Endothelial cell (in vitro differentiated cells): ENCODE measurements at places on chromosomes 6 and 20.

DNA sequence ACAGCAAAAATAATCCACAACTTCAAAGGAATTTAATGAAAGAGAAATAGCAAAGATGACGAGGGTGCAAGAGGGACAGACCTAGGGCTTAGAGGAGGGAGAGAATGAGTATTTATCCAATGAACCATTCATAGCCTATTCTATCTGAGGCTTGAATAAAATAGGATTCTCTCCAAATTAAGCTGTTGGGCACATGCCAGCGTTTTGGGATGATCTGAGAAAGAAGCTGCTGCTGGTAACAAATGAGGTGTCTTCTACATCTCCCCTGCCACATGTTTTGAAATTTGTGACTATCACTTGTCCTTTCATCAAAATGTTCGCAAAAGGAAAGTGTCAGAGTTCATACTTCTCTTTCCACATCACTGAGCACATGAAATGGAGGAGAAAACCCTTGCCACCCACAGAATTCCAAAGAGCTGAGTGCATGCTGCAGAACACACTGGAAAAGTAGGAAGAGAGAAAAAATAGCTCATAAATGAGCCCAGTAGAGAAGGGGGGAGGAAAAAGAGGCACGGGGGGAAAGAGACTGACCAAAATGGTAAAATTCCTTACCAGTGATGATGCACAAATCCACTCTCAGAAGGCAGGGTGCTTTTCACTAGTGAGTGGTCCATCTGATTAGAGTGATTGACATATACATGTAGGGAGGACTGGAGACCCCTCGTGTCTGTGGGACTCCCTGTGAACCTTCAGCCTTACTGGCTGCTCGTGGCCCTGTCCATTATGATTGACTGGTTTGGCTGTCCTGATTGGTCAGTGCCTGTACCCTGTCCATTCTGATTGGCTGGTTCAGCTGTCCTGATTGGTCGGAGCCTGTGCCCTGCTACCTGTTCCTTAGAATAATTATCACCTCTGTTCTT is 180.5 kb downstream of the OGFRL1 start:
- no peak for DNase-seq

- DNase-seq = no peak
Observed at GRCh38 chr6:170345662-170346061, 39.1 kb downstream of the FAM120B start.

DNA sequence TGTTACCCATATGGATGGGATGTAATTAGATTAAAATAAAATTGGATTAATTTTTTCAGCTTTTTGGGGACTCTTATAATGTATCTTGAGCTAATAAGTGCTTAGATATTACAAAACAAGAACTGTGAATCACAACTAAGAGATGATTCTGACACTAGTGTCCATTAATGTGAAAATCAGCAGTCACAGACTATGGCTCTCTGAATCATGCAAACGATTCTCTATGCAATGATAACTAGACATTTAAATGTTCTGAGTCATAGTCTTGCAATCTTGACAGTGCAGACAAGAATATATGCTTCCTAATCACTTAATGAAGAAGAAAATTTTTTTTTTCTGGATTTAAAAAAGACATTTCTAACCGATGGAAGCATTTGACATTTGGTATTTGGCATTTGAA is 82.2 kb upstream of the OPRM1 start:
- DNase-seq = no peak

- DNase-seq = no peak
Observed at GRCh38 chr20:58538752-58539151, 23.6 kb upstream of the APCDD1L start.

DNA sequence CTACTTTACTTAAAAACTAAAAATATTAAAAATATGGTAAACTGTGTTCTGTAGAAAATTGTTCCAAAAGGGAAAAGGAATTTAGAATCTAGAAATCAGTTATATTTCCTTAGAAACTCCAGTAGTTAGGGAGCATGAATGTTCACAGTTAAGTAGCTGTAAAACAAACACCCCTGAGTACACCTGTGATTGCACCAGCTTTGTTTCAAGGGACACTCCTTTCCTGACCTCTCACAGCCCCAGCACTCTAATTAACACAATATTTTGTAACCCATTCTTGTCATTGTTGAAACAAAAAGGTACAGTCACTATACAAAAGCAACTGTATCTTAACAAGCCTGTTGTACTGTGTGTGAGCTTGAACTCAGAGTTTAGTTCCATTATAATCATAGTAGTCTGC is 72.3 kb downstream of the NCOA7 start:
- no peak for DNase-seq

- no peak for DNase-seq
Observed at GRCh38 chr6:167898673-167899311, 72.1 kb downstream of the AFDN start.

DNA sequence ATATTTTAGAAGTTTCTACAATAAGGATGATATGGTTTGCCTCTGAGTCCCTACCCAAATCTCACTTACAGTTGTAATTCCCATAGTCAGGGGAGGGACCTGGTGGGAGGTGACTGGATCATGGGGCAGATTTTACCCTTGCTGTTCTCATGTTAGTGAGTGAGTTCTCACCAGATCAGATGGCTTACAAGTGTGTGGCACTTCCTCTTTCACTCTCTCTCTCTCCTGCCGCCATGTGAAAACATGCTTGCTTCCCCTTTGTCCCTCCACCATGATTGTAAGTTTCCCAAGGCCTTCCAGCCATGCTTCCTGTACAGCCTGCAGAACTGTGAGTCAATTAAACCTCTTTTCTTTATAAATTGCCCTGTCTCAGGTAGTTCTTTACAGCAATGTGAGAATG is 527.5 kb upstream of the ID4 start:
- DNase-seq = no peak

GRCh38 chr6:9437836-9438235 is 977.0 kb downstream of the TFAP2A start:
- DNase-seq = no peak

GRCh38 chr6:38262609-38263008 is 377.1 kb downstream of the BTBD9 start:
- no peak for DNase-seq

DNA sequence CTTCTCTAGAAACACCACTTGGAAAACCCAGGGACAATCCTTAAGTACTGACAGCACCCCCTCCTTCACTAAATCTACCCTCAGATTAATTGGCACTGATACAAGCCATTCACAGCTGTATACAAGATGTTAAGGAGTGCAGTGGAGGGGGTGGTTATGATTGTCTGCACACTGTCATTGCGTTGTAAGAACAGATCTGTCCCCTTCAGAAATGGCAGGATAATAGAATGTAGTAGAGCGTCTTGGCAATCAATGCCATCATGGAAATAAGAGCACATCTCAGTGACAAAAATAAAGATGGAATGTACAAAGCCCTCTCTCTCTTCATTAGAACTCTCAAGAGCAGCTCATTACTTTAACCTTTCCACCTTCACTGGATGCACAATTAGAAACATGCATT is 324.9 kb upstream of the TBX18 start:
- DNase-seq = no peak

DNA sequence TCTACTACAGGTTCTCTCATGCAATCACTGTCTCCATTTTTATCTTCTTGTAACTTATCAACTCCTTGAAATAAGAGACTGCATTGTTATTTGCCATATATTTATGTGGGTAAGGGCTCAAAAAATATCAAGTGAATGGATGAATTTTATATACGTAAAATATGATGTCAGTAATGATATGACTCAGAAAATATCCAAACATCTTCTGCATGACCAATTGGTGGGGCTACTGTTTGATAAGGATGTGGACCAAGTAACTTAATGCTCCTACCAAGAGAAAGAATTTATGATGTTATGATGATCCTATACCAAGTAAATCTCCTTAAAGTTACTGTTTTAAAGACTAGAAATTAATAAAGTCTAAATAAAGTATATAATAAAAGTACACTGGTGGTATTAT is 103.7 kb downstream of the OGFRL1 start:
- DNase-seq = no peak

DNA sequence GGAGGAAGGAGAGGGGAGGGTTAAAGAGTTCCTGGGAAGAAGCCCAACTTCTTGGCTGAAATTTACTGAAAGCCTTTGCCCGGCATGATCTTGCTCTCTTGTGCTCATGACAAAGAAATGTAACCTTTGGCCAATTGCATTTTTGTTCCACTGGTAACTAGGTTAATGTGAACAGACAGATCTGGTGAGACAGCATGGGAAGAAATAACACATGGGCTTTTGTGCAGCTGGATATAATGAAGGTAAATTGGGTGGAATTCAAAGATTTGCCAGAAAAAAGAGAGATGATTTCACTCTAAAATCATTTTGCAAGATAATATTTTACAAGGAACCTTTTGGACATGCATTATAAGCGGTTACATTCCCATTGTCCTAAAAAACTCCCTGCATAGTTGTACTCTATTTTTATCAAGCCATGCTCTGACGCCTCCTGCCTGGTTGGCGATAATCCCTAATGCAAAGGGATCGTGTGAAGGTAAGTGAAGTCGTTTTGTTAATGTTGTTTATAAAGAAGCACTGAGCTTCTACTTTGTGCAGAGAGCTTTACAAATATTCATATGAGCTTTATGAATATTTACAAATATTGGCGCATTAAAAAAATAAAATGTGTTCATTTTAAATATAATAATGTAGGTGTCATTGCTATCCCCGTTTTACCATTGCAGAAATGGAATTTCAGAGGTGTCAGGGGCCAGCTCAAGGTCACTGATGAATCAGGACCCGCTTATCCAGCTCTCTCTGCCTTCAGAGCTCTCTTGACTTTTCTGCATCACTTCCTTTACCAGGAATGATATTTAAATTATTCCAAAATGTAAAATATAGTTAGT is 161.3 kb upstream of the AGPAT4 start:
- no peak for DNase-seq

DNA sequence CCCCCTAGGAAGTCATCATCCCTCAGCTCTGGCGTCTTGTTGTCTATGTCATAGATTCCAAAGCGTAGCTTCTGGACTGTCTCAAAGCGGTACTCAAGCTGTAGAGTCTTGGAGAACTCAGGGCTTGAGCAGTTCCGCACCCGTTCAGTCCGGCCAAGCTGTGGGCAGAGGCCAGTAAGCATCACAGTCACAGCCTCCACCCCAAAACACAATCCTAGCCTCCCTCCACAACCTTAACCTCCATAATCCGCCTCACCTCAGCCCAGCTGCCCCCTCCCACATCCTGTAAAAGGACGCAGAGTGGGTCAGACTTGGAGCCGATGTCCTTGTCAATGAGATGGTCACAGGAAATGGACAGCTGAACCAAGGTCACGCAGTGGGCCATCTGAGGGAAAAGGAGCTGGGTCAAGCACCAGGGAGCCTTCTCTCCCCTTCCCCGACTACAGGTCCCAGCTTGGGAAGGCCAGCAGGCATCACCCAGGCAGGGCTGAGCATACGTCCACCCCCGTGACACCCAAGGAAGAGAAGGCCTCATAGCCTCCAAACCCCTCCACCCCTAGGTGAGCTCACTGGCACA is 17.0 kb downstream of the SPAG4 start:
- no peak for DNase-seq

DNA sequence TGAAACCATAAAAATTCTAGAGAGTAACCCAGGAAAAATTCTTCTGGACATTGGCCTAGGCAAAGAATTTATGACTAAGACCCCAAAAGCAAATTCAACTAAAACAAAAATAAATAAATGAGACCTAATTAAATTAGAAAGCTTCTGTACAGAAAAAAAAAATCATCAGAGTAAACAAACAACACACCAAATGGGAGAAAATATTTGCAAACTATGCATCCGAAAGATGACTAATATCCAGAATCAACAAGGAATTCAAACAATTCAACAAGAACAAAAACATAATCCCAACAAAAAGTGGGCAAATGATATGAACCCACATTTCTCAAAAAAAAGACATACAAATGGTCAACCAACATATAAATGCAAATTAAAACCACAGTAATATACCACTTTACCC is 242.6 kb upstream of the CDYL start:
- DNase-seq = no peak

- no peak for DNase-seq
Observed at GRCh38 chr20:37759761-37760209, 66.0 kb downstream of the CTNNBL1 start.

- DNase-seq = no peak
Observed at GRCh38 chr6:131510094-131510493, 62.9 kb upstream of the ARG1 start.

DNA sequence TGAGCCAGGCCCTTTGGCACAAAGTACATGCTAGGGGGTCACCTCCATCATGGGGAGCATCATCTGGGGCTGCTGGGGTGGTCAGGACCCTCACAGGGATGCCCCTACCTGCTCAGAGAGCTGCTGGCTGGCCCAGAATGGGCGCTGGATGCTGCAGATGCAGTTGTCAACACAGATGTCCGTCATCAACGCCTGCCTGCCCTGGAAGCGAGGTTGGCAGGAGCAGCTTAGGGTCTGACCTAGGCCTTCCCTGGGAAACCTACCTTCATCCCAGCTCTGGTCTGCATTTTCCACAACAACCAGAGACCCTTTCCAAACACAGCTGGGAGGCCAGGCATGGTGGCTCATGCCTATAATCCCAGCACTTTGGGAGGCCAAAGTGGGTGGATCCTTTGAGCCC is 88.0 kb downstream of the EDN3 start:
- DNase-seq = no peak

DNA sequence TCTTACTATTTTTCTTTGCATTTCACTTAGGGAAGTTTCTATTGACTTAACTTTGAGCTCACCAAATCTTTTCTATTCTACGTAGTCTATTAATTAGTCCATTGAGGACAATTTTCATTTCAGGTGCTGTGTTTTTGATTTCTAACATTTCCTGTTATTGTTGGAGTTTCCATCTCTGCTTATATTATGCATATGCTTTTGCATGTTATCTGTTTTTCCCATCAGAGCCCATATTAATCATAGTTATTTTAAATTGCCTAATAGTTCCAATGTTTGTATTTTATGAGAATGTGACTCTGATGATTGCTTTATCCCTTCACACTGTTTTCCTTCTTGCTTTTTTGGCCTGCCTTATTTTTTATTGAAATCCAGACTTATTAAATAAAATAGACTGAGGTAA is 414.5 kb upstream of the OPRM1 start:
- no peak for DNase-seq
